NCI-H524 treated with DMSO at 0.1 percent for 48 hours (cell line): ENCODE measurements at places on chromosomes 11 and 22.

GRCh38 chr11:45288339-45288738, 2.2 kb upstream of the SYT13 start:
- no peak for DNase-seq

DNA sequence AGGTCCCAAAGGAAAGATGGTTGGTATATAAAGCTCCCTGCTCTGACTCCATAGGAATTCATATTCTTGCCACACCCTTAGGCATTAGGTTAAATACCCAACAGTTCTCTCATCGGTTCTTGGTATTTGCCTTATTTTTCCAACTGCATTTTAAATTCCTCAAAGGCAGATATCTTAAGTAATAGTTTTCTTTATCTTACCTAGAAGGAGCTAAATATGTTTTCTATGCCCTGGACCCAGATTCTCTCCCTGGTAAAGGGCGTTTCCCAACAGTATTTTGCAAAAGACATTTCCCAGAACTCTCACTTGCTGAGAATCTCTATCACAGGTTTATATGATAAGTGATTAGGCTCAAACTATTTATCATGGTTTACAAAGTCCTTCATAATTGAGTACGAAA, 158.6 kb upstream of the BDNF start:
- no peak for DNase-seq

DNA sequence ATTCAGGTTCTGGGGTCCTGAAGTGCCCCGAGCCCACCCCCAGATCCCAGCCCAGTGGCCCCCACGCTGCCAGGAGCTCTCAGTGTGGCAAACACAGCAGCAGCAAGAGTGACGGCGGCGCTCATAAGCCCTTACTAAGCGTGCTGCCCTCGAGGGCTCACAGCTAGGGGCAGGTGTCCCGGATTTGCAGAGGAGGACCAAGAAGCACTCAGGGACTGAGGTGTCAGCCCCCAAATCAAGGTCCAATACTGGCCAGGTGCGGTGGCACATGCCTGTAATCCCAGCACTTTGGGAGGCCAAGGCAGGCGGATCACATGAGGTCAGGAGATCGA, 25.4 kb downstream of the CELSR1 start:
- DNase-seq = no peak

- DNase-seq = peak; percentile 3
Observed at GRCh38 chr11:116641561-116642045, 131.2 kb downstream of the BUD13 start.

DNA sequence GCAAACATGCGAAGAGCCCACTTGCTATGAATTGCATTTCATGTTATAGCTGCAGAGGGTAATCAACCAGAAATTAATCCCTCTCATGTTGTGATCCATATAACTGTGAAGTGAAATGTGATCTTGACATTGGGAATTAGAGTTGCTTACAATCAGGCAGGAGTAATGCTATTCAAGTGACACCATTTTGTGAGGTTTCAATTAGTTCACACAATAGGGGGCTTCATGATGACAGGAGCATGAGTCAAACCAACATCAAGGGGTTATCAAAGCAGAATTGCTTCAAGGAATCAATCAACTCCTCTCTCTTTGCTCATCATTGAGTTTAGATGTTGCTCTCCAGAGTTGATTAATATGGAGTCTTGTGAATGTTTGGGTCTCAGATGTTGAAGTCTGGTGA, 1585.2 kb upstream of the TENM4 start:
- peak; percentile 29 for DNase-seq

GRCh38 chr11:2857918-2858317, 27.7 kb downstream of the CDKN1C start:
- no peak for DNase-seq

DNA sequence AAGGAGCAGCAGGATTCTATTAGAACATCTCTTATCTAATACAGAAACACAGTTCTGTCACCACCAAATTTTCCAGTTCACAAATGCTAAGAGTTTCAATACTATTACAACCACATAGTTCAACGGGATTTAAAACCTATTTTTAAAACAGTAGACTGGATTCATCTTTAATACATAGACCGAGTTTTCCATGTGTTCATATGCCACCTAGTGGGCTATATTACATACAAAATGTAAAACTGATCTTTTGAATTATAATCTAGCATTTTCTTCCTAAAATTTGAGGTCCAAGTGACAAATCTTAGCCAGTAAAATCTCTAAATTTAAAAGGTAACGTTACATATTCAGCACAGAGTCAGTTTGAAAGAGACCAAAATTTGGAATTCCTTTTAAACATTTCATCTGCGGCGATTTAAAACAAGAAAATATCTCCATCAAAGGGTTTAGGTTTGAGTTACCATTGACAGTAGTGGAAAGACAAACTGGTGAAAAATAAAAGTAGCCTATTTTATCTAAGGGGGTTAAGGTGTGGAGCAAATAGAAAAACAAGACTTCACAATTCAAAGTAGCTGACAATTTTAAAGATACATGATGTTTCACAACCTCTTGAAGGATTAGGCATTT, 269.3 kb upstream of the MPPED2 start:
- no peak for DNase-seq

DNA sequence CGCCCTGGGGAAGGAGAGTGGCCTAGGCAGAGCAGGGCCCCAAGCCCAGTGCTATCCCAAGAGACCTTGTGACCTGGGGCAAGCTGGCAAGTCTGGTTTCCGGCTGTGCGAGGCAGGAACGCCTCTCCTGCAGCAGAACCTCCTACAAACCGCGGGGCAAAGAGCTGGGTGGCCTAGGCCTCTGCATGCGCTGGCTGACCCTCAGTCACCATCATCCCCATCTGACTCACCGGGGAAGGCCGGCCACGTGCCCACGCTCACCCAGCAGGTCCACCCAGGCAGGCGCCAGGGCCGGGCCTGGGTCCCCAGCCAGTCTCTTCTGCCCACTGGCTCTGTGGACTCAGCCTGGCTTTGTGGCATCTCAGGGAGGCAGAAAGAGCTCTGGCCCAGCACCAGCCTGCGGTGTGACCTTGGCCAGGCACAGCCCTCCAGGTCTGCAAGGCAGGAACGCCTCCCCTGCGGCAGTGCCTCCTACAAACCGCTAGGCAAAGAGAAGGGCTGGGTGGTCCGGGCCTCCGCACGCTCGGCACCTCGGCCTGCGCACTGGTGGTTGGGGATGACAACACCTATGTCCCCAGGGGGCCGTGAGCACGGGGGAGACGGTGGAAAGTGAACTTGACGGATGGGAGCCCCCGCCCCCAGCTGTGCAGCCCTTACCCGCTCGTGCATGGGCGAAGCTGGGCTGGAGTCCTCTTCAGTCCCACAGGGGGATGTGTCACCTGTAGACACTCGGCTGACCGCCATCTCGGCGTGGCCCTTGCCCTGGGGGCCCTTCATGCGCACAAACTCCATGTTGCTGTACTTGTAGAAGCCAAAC, 38.2 kb downstream of the KIAA0930 start:
- DNase-seq = no peak

DNA sequence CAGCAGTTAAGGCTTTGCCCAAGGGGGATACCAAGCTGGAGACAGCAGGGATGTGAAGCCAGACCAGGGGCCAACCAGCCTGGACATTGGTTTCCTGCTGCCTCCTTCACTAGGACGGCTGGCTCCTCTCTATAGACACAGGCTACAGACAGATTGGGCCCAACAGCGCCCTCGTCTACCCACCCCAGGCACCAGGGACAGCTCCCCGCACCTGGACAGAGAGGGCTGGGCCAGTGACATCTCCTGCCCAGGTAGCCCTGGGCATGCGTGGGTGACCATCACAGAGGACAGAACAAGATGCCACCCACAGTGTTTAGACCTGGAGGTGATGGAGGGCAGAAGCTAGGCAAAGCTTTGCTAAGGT, 1.2 kb downstream of the DKK3 start:
- DNase-seq = no peak

DNA sequence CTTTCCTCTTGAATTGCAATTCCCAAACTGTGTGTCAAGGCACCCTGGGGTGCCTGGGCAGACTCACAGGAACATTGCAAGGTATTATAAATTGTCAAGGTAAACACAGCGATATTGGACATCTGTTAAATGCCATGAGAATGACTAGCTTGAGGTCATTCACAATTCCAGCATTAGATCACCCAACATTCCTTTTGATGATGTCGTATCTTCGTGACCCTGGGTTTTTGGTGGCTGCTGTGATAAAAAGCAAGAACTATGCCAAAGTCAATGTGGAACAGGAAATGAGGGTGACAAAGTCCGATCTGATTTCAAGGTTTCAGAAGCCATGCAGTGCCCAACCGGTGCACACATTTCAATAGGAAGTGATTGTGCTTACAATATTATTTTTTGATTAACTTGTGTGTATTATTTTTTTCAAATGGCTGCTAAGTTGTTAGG, 458.4 kb downstream of the MIAT start:
- no peak for DNase-seq

- DNase-seq = no peak
Observed at GRCh38 chr11:59918987-59919589, 19.1 kb upstream of the OOSP1 start.

DNA sequence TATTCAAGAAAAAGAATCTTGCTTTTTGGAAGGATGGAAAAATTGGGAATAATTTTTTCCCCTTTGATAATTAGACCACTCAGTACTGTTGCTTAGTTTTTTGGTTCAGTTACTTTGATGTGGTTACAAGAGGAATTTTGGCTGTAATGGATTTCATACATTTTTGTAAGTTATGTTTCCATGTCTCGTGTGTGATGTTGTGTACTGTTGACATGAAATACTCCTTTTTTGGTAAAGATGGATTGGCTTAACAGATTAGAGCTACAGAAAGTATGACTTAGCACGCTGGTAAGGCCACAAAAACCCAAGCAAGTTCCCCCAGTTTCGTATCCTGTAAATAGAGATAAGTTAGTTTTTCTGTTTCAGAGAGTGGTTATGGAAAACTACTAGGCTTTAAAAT, 11.9 kb downstream of the TBCEL start:
- DNase-seq = no peak

- DNase-seq = no peak
Observed at GRCh38 chr22:36384766-36385481, 2.8 kb downstream of the MYH9 start.

DNA sequence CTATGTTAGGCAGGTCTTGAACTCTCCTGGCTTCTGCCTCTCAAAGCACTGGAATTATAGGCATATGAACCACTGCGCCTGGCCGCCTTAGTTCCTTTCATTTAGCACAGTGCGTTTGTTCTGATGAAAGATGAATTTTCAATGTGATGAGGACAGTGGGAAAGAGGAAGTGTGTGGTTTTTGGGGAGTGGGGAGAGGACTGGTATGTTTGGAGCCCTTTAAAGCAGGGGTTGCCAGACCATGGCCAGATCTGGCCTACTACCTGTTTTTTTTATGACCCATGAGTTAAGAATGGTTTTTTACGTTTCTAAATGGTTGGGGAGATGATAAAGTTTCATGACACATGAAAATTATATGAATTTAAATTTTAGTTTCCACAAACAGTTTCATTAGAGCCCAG, 12.5 kb downstream of the ATXN10 start:
- DNase-seq = no peak

- no peak for DNase-seq
Observed at GRCh38 chr11:122517403-122518379, 137.8 kb upstream of the UBASH3B start.

DNA sequence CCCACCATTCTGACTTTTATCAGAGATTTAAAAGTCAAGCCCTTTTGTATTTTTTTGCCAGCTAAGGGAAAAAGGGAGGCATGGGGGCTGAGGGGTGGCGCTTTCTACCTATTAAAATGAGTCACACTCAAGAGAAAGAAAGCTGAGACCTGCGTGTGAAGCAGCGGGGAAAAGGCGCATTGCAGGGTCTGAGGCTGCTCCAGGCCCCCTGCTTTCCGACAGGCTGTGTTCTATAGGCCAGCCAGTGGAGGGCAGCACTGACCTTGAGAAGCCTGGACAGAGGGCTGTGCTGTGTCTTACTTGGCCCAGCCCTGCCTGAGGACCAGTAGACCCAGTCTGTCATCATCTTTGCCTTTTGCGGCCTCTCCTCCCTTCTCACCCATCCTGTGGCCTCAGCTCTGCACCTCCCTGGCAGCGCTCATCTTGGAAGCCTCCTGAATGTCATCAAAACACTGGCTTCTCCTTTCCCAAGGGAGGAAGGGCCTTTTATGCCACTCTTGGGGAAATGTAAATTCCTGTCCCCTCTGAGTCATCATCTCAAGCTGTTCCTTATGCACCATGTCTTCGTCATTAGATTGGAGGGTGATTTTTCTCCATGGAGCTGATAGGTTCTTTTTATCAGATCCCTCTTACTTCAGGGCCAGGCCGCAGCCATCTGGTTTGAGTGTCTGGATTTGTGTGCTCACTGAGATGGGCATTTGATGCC, 12.6 kb upstream of the MAPK8IP1 start:
- DNase-seq = peak; percentile 17

- DNase-seq = no peak
Observed at GRCh38 chr11:118005224-118006152, 19.3 kb downstream of the IL10RA start.

DNA sequence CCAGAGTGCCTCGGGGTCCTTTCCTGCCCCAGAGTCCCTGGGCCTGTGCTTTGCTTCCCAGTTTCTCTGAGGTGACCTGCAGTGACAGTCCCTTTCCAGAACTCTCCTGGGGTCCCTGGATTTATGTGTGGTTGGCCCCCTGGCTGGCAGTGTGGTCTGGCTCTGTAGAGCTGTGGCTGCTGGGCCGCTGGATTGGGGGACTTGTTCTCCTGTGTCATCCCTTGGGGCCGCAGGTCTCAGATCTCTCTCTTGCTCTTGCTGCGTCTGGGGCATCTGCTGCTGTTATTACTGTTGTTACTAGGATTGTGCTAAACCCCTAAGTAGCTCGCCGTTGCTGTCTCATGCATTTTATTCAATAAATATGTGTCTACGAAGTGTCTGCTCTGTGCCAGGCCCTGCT, 31.9 kb downstream of the FAM83F start:
- no peak for DNase-seq

- no peak for DNase-seq
Observed at GRCh38 chr11:80365980-80366379, 925.1 kb upstream of the TENM4 start.

DNA sequence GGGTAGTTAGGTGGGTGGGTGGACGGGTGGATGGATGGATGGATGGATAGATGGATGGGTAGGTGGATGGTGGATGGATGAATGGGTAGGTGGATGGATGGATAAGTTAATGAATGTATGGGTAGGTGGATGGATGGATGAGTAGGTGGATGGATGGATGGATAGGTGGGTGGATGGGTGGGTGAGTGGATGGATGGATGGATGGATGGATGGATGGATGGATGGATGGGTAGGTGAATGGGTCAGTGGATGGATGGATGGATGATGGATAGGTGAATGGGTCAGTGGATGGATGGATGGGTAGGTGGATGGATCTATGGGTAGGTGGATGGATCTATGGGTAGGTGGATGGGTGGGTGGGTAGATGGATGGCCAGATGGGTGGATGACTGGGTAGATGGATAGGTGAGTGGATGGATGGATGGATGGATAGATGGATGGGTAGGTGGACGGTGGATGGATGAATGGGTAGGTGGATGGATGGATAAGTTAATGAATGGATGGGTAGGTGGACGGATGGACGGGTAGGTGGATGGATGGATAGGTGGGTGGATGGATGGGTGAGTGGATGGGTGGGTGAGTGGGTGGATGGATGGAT, 41.5 kb upstream of the RTL6 start:
- no peak for DNase-seq
